HS-5 (cell line): ENCODE measurements at places on chromosomes 7 and 10.

DNA sequence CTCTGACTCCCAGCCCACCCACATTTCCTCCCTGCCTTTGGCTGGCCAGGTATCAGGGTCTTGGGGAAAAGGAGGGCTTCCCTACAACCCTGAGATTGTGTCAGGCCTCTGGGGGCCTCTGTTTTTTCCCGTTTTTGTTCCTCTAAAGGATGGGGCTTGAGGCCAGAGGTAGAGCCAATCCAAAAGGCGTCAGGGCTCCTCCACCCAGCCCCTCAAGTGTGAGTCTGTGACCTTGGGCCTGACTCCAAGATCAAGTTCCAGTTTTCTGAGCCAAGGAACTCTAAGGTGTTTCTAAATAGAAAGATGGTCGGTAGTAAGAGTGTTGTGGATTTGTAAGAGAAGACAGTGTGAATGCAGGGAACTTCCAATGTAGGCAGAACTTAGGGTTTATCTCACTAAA lies 6.6 kb downstream of the EEPD1 start:
- DNase-seq, result no peak

- DNase-seq, result no peak
Observed at GRCh38 chr10:119041326-119041725, 11.8 kb downstream of the NANOS1 start.

- DNase-seq, result no peak
Observed at GRCh38 chr10:69973678-69974077, 79.0 kb upstream of the MACROH2A2 start.

DNA sequence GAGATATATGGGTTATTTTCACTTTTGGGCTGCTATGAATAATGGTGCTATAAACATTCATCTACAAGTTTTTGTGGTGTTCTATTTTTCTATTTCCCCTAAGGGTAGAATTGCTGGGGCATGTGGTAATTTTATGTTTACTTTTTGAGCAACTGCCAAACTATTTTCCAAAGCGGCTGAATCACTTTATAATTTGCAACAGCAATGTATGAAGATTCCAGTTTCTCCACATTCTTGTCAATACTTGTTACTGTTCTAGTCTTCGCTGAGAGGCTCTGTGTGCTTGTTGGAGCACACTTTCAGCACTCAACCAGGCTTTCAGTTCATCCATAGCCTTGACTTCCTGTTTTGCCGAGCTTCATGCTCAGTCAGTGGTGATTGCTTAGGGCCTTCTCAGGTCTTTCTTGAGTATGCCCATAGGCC lies 39.0 kb downstream of the ADK start:
- DNase-seq, result peak; percentile 91

- no peak for DNase-seq
Observed at GRCh38 chr10:117133273-117134055, 4.6 kb downstream of the VAX1 start.

DNA sequence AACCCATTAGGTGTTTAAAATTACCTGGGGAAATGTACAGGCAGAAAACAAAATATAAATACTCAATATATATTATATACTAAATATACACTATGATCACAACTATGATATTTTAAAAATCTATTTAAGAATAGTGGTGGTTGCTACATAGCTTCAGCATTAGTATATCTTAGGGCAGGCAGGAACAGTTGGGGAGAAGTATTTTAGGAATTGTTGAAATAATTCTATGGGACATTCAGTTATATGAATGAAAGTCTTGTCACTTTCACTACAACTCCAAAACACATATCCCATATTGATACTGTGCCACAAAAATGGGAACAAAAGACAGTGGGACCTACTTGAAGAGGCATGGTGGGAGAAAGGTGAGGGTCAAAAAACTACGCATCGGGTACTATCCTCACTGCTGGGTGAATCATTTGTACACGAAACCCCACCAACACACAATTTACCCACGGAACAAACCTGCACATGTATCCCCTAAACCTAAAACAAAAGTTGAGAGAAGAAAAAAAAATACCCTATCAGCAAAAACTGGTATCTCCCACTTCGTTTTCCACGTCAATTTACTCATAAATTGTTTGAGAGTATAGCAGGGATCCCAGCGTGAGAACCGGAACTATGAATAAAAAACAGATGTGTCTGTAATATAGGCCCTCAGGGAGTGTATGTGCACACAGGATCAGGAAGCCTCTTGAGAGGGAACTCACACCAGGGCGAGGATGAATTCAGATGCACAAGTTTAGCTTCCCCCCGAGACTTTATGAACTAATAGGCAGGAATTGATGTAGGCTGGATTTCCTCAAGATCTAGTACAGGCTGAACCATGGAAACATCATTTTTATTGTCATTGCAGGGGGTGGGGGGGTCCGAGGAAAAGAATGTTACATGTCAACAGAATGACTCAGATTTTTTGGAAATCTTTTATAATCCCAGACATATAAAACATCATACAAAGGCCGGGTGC lies 16.2 kb downstream of the SLC16A12 start:
- peak; percentile 32 for DNase-seq

GRCh38 chr10:95845411-95845810 lies 62.4 kb upstream of the CC2D2B start:
- no peak for DNase-seq

- DNase-seq, result no peak
Observed at GRCh38 chr7:17528636-17529035, 230.2 kb downstream of the AHR start.
